Hypothalamus (tissue), 51 donors: ENCODE measurements at places on chromosomes 11 and 22.

DNA sequence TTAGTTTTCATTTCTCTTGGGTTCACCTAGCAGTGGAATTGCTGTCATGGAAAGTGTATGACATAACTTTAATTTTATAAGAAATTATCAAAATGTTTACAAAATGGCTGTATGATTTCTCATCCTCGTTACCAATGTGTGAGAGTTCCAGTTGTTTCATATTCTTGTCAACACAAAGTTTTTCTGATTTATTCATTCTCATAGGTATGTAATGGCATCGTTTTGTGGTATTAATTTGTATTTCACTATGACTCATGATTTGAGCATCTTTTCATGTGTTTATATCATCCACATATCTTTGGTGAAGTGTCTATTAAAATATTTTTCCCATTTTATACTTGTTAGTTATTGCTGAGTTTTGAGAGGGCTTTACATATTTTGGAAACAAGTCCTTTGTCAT lies 5.5 kb downstream of the FAM111B start:
- no peak for DNase-seq

- no peak for DNase-seq
These were observed 35.8 kb downstream of the TOM1 start for GRCh38 chr22:35335468-35335867.

DNA sequence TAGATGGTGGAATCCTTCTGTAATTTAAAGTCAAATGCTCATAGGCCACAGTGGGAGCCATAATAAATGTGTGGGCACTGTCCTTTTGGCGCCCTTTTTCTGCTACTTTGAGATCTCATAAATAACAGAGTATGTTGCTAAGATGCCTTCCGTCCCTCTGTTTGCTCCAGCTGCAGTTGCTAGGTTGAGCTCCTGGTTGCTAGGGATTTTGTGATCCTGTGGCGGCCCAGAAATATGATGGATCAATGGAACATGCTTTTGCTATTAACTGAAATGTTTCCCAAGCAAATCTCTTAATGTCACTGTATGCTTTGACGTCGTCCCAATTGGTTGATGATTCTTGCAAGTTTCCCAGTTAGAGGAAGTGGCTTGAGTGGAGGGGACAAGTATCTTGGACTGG lies 53.5 kb downstream of the MYO18B start:
- no peak for DNase-seq

GRCh38 chr11:127639916-127640315 lies 639.3 kb upstream of the KIRREL3 start:
- no peak for DNase-seq

GRCh38 chr22:20299746-20300136 lies 20.1 kb downstream of the DGCR6L start:
- DNase-seq = no peak

- DNase-seq = peak; percentile 60
These were observed 1.0 kb downstream of the RTN3 start for GRCh38 chr11:63682066-63683021.

DNA sequence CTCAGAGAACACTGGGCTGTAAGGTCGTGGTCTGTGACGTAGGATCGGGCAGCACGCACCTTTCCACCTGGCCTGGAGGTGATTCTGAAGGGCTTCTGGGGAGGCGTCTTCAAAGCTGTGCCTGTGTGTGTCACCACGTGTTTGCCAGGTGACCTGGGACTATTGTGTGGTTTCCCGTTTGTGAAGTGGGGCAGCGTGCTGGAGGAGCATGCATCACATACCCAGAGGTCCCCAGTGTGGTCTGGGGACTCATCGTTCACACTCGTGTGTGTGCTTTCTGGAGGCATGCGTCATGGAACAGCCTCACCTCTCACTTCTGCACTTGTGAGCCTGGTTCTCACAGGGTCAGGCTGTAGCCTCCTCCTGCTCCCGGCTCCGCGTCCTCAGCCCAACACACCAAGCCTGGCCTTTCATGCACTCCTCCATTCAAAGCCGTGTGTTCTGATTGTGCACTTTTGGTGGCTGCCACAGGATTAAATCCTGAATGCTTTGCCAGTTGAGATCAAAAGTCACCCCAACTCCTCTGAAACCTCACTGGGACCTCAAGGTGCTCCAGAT lies 106.3 kb downstream of the KCNQ1OT1 start:
- no peak for DNase-seq

DNA sequence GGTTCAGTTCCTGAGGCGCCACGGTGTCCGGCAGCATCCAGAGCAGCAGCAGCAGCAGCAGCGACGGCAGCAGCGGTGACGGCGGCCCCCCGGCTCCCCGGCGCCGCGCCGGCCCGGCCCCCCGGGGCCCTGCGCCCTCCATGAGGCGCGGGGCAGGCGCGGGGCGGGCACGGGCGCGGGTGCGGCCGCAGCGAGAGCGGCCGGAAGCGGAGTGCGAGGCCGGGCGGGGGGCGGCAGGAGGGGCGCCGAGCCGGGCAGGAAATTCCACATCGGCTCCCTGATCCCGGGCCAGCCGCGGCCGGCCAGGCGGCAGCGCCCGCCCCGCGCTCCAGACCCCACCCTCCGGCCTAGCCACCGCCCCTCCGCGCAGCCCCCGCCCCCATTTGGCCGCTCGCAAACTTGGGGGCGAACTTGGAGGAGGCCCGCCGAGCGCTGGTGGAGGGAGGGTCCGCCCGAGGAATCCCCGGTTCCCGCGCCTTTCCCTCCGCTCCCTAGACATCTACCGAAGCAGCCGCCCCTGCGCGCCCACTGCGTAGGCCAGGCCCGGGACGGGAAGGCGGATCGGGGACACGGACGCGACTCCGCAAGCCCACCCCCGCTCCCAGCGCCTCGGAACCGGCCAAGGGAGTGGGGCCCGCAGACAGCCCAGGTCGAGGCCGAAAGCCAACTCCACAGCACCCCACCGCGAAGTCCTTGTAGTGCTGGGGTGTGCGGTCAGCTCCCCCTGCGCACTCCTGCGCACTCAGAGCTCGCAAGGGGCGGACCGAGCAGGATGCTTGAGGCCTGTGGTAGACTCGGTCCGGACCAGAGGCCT lies at the start of gene SCARF2:
TSS of gene SCARF2 (minus strand) at position 213 of the 814 bp plus-strand sequence. CDS start at position 142, 71 bp downstream.
- DNase-seq = no peak

- no peak for DNase-seq
These were observed 5.8 kb downstream of the FADS2 start for GRCh38 chr11:61833926-61834277.

DNA sequence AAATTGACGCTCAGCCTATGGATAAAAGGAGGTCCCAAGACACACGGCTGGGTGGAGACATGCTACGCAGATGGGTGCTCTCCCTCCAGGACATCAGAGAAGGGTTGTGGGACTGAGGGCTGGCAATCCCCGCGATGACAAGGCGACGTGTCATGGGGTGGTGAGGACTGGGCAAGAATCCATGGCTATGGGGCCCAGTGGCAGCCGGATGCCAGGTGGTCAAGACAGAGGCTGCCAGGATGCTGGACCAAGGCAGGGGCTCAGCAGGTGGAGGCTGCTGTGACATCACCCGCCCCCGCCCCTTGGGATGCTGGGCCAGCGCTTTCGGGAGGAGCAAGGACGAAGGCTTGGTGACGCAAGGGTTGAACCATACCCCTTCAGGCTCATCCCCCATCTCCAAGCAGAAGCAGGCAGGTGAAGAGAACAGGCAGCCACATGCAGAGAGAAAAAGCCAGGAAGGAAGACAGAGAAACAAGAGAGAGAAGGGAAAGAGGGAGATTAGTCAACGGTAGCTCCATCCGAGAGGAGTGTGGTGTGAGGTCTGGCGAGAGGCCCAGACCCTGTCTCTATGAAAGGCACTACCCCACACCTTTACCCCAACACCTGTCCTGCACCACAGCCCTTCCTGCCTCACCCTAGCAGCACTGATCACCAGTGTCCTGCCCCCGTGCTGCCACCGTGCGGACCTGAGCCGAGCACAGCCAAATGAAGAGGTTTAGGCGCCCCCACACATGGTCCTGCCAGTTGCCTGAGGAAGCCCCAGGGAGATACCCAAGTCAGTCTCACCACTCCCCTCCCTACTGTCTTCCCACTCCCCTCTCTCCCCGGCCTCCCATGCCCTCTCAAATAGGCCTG lies 24.1 kb upstream of the RASL10A start:
- no peak for DNase-seq

DNA sequence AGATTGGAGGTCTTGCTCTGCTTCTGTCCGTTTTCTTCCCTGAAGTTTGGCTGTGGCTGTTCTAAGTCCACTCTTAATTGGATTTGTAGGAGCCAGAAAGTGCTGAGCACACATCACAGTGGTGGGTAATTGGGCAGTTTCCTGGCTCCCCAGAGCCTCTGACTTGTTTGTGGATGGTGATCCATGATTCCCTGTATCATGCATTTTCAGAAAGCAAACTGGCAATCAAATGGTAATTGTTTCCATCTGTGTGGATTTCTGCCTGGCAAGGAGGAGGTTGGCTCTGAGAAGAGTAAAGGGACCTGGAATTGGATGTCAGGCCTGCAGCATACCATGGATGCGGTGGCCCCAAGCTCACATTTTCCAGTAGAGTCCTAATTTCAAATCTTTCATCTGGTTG lies 49.5 kb downstream of the PPFIBP2 start:
- DNase-seq = no peak
